ENCODE measurements at places on chromosomes 4 and X.

DNA sequence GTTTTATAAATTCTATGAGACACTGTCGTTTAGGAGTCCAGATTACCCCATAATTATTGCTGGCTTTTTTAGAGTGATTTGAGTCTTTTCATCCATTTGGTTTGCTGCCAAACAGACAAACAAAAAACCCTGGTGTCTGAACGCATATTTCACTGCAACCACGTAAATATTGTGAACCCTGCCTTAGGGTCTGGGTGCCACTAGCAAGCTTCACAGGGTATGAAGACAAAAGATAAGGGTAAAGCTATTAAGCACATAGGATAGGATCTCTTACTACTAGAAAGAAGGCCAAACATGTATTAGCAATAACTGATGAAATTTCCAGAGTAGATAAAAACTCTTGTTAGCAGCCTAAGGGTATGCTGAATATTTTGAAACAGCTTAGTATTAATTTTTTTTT, 143.3 kb downstream of the BANK1 start:
- DNase-seq = no peak

DNA sequence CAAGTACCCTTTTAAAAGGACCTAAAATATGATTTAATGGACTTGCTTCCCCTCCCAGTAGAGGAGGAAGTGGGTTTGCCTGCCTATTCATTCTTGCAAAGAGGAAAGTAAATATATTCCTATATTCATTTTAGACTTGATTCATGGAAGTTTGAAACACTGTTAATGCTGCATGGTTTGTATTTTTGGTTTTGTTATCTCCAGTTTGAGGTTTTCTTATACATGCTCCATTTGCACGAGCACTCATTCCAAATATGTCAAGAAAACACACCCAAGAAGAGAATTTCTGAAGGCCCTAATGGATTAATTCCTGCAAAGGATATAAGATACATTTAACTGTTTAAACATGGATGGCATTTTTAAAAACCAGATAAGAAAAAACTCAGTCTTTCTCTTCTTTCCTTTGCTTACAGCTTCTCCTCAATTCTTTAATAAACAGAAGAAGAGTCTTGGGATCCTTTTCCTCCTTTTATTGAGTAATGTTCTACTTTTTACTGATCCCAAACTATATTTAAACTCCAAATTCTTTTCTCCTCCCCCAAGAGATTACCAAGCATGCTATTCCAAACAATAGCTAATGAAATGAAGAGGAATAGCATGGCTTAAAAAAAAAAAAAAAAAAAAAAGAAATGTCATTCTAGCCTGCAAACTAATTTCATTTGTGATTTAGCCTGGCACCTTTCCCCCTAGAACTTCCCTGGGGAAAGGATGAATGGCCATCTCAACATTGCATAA, 54.6 kb upstream of the LDB2 start:
- no peak for DNase-seq

GRCh38 chr4:124337874-124338273, 374.7 kb downstream of the ANKRD50 start:
- no peak for DNase-seq

DNA sequence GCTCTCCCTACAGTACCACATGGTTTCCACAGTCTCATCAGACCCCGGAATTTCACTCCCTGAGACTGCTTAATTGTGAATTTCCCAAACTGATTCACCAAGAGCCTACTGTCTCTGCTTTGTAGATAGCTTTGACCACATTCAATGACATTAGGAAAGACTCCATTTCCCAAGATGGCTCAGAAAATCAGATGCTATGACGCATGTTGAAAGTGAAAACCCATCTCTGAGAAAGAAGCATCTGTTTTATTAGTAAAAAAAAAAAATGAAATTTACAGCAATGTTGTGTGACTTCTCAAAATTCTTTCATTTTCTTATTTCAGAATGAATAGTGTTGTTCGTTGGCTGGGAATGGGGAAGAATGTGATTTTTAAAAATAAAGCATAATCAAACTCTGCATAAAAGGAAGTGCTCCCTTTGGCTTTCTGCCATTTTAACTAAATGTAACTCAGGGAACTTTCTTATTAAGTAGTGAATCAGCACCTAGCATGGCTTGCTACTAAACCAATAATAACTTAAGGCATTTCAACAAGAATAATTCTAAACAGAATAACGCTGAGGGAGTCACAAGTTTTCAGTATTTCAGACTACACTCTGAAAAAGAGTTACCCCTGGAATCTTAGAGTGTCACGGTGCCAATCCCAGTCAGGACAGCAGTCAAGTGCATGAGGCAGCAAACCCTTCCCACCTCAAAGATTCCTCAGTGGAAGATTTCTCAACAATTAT, 97.4 kb upstream of the MYOZ2 start:
- DNase-seq = no peak

DNA sequence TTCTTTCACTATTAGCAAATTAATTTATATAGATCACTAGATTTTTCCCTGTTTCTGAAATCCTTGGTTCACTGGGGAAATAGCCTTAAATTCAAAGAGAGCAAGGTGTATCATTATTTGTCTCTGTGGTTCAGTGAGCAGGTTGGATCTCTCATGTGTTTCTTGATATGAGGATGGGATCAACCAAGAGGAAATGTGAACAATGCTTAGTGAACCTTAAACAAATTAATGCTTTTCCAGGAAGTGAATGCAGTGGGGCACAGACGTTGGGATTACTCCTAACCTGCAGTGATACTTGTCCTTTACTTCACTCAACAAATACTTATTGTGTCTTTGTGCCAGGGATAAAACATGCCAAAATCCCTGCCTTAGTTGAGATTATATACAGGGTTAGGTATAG, 193.2 kb downstream of the SHROOM3 start:
- DNase-seq = no peak

- DNase-seq = no peak
These were observed 56.0 kb downstream of the BANK1 start for GRCh38 chr4:101846550-101846949.

Measured in vagina (tissue), 2 donors.